Small intestine (tissue), 16 donors: ENCODE measurements at places on chromosomes 1 and 21. TPM values are rescaled to one million over a fixed set of nuclear protein-coding genes. Genes with fewer than 3 reads are reported as not detected.
A peak's percentile ranks its signal among the peaks of the same experiment; 100 is the strongest.

DNA sequence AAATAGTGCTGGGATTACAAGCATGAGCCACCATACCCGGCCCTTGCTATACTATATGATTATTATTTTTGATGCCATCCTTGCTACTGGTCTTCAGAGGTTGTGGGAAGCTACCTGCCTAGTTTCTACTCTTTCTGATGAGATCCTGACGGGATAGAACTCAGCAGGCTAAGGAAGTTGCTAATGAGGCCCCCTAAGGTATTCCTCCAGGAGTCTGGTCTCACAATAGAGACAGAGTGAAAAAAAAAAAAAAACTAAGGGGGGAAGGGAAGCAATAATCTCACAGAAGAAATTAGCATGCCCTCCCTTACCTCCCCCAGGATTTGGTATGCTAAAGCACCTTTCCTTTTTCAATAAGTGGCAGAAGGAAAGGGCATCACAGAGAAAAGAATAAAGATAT, 17.6 kb downstream of the INTS3 start:
- no peak for DNase-seq

DNA sequence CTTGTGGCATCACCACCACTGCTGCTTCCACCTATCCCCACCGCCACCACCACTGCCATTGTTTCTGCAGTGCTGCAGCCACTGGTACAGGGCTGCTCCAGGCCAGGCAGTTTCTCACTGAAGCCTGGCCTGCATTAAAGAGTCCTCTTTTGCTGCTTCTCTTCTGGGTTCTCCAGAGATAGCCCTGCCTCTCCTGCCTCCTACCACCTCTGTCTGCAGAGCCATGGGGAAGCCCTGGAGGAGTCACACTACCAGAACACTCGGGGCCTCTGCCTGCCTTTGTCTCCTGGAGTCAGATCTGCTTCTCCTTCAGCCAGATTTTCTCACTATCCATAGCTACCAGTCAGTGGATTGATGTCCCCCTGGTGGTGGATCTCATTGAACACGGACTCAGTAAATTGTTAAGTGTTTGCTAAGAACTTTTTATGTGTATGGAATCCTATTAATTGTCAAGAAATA, 37.7 kb upstream of the DDAH1 start:
- peak; percentile 81 for DNase-seq

DNA sequence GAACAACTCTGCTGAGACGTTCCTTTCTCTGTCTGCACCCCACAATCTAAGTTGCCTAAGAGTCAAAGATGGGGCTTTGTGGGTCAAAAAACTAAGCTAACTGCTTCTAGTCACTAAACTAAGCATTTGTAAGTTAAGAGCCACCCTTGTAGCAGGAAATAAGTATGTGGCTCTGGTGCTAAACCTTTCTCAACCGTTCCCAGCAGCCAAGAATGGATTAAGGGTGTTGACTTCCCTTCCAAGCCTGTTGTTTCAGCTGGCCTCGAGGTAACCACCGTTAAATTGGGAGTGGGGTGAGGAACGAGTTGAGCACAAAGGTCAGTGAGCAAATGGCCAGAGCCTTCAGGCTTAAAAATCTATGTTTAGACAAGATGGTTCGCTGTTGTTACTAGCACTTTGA, 169.1 kb downstream of the TRIM33 start:
- DNase-seq: no peak

DNA sequence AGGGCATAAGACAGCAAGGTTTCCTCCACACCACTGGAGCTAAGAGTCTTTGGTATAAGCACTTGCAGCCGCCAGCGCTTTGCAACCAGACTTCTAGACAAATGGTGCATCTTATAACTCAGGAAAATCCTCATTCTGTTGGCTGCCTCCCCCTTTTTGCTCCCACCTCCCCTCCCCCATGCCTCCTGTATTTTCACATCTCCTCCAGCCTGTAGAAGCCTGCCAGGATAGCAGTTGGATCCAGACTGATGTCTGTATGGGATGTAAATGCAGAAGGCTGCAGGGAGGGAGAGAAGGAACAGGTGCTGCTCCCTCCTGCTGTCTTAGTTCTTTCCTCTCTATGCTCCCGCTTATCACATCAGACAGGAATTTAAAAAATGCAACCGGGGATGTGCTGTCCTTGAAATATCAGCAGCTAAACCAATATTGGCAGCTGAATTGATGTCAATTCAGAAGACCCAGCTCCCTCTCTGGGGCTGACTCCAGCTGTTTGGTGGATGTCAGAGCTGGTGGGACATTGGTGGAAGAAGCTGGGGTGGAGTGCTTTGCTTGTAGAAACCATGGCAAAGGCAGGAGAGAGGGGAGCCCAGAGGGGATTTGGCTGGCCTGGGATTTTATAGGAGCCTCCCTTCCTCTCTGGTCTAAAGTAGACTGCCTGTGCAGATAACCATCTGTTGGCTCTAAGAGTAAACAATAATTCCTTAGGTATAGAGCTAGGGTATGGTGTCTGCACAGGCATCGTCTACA, 53.5 kb downstream of the NFASC start:
- no peak for DNase-seq

DNA sequence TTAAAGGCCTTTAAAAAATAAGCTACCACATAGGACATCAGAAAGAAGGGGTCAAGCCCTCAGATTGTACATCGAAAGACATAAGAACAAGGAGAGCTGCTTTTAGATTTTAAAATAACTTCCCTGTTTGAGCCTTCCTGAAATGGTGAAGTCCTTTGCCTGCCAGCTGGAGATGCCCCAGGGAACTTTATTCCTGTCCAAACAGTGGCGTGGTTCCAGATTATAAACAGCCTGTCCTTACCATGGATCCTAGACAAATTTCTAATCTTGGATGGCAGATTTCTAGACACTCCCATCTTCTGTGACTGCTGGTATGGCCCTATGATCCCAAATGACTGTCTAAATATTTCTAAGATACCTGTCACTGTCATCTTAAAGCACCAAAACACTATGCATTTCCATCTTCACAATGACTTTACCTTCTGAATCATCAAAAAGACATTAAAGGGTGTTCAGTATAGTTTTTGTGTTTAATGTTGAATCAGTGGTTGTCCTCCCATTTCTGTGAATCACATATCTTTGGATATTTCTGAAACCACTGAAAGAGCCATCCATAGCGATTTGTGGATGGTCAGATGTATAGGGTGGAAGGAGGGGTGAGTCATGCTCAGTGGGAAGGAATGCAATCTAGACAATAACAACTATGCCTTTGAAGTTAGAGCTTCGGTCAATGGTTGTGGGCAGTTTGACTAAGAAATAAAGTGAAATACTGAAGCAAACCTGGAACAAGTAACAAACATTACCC, 23.2 kb downstream of the ILDR2 start:
- DNase-seq: no peak

DNA sequence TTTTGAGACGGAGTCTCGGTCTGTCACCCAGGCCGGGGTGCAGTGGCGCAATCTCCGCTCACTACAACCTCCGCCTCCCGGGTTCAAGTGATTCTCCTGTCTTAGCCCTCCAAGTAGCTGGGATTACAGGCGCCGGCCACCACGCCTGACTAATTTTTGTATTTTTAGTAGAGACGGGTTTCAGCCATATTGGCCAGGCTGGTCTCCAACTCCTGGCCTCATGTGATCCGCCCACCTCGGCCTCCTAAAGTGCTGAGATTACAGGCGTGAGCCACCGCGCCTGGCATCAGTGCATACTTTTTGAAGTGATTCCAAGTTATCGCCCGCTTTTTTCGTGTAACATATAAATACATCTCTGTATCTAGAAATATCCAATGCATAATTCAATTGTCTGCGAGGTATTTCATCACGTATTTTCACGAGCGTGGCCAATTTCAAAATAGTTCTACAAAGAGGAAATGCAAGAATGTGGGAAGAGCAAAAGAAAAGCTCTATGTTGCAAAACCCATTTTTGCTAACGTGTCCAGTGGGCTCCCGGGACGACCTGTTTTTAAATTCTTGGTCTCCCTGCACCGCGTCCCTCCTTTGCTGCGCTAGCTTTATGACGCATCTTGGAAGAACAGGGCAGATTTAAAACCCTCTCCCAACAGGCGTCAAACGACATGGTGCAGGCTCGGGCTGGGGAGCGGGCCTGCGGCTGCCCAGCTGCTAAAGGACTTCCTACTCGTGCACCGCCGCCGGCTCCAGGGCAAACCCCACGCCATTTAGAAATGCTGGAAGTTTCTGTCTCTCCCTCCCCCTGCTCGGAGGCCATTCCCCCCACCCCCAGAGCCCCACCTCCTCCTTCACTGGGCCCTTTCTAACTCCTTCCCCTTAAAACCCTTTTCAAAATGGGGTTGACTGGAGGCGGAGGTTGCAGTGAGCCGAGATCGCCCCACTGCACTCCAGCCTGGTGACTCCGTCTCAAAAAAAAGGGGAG, 923 bp upstream of the IFNGR2 start:
- DNase-seq: no peak

GRCh38 chr1:59453297-59453968, 156.5 kb downstream of the FGGY start:
- DNase-seq: no peak

DNA sequence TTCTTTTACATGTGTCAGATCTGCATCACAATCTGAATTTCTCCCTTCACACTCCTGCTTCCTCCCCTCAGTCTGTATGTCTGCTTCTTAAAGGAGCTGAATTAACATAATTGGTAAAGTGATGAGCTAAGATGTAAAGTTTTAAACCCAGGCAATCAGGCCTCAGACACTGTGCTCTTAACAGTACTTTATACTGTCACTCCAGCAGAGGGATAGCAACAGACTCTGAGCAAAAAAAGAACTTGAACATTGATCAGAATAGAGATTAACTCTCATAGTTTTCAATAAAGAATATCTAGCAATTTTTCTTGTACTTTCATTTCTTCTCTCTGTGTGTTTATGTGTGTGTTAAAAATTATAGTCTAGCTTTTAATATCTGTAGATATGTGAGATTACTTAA, 110.3 kb downstream of the DUSP10 start:
- no peak for DNase-seq

DNA sequence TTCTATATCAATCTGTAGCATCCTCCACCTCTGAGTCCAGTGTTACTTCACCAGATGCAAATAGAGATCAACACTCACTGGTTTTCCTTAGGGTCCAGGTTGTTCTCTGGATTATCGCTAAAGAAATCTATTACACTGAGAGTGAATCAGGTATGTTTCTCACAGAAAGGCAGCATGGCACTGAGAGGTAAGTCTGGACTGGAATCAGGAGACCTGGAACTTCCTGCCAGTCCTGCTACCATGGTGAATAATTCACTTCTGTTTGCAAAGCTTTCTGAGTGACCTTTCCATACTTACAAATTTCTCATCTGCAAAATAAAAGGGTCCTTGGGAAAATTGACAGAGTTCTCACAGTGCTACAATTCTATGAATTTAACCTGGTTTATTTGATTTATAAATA, 1583.3 kb downstream of the MRPL39 start:
- DNase-seq: no peak

GRCh38 chr1:212244441-212244840, 40.8 kb upstream of the PPP2R5A start:
- DNase-seq: no peak

DNA sequence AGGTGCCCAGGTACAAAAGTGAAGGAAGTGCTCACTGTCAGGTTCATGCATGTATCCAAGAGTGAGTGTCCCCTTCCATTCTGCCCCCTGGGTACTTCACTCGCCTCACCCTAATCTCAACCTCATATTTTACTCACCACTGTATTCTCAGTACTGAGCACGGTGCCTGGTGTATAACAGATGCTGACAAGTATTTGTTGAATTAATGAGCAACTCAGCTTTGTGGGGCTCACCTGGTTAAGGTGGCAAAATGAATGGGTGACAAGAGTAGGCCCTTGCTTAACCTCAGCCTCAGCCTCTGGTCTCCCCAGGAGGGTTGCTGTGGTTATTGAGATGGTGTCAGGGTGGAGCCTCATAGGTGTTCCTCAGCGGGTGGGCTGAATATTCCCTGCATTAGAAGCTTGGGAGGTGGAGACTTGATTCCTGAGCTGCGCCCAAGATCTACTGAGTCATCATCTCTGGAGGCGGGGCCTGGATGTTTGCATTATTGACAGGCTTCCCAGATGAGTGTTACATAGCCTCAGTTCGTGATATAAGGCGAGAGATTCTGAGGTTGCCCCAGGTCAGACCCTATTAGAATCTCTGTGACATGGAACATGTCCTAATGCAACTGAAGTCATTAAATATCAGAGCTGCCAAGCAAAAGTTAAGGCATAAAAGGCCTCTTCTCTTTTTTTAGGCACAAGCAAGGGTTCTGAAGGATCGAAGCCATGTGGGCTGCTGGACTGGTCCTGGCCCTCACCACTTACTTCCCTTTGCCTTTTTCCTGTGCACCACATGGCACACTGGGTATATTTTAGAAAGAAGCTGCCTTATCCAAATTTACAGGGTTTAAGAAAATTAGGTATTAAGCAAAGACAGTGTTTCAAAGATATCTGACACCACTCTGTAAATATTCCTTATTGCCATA, 39.2 kb downstream of the SYT6 start:
- no peak for DNase-seq

DNA sequence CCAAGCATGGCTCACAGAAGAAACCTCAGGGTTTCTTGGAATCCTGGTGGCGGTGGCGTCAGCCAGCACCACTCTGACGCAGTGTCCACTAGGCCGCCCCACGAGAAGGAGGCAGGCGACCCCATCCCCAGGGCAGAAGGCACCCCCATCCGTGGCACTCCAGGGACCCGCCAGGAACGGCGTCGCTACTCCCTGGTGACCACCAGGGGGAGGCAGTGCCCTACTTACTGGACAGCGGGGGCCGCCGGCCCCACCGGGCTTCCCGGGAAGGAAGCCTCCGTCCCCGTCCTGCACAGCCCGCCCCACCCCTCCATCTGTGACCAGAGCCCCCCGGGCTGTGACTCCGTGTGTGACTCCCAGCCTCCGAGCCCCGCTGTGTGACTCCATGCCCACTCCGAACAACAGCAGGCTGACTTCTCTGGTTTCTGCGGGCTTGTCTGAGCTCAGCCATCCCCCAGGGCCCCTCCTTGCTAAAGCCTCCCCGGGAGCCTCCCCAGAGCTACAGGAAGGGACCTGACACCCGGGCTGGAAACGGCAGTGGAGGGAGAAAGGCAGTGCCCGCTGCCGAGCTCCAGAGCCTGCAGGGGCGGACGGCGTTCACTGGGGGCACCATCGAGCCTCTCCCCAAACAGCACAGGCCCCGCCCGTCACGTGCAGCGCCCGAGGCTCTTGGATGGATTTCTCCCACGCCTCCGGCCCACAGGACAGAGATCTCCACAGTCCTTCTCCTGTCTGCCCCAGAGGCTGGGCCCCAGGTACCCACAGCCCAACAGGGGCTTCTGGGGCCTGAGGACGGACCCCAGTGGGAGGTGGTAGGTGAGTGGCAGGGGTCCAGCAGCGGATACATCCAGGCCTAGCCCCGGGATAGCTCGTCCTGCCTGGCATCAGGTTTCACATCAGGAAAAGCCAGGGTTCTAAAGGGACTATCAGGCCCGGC, 21.1 kb downstream of the KIF17 start:
- DNase-seq: peak; percentile 75

The B3GALT5 gene
- 11.6 TPM for polyA plus RNA-seq

The GPR52 gene
- 0.15 TPM for polyA plus RNA-seq

The SYCP1 gene
- not detected for polyA plus RNA-seq

The PLA2G2F gene
- not detected for polyA plus RNA-seq

The B3GALNT2 gene
- polyA plus RNA-seq: 2.7 TPM

The HEYL gene
- 4.7 TPM for polyA plus RNA-seq

The AXDND1 gene
- 6.1 TPM for polyA plus RNA-seq

The LHX4 gene
- 0.27 TPM for polyA plus RNA-seq

The SIM2 gene
- polyA plus RNA-seq: not detected

The ACOT11 gene
- 101 TPM for polyA plus RNA-seq

The SCMH1 gene
- polyA plus RNA-seq: 22.5 TPM
